Stimulated activated naive CD4-positive, alpha-beta T cell (primary cell): ENCODE measurements at places on chromosomes 4 and X.

GRCh38 chr4:154471032-154471431 is 20.6 kb downstream of the DCHS2 start:
- DNase-seq: no peak

- DNase-seq: no peak
Observed at GRCh38 chr4:107665001-107665400, 55.0 kb downstream of the PAPSS1 start.

DNA sequence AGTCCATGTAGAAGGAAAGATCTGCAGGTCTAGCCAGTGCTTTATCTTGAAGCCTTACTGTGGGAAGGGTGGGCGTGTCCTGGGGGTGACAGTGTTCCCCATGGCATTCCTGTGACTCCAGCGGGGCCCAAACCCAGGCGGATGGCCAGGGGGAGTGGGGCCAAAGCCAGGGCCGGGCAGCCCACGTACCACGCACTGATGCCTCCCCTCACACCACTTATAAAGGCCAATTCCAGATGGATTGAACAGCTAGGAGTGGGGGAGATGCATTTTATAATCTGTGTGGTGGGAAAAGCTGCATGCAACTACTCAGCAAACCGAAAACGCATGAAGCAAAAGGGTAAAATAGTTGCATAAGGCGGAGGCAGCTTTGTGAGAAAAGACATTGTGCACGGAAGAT is 36.4 kb downstream of the NELFA start:
- no peak for DNase-seq

DNA sequence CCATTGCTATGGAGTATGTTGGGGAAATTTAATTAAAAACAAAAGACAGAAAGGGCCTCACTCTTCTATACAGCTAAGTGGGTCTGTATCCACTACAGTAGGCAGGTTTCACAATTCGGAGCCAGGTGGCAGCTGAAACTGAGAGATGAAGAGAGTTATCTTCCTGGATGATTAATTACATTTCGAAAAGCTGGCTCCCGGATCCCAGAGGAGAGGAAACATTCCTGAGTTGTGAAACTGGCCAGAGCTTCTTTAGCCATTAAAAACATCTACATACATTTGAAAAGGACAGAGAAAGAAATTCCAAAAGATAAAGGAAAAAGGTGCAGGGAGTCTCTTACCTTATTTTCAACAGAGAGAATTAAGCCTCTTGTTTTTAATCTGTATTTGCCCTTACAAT is 15.5 kb upstream of the PDZD4 start:
- DNase-seq: no peak

- DNase-seq: no peak
Observed at GRCh38 chr4:61783050-61783449, 582.9 kb downstream of the ADGRL3 start.

DNA sequence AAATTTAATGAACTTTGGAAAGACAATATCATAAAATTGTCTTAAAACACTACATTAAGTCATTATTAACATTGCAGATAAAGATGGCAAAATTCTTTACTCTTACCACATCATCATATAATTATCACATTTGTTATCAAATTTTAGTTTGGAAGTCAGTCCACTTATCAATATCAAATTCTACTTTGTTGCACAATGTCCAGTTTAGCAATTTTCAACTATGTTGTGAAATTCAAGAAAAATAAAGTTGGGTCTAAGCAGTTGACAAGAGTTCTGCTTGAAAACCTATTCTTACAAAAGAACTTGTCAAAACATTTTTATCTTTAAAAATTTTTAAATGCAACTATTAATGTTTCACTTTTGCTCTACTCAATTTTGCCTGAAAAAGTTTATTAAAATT is 44.7 kb upstream of the TET2 start:
- no peak for DNase-seq

GRCh38 chr4:123891881-123892280 is 495.3 kb downstream of the SPRY1 start:
- DNase-seq: no peak

DNA sequence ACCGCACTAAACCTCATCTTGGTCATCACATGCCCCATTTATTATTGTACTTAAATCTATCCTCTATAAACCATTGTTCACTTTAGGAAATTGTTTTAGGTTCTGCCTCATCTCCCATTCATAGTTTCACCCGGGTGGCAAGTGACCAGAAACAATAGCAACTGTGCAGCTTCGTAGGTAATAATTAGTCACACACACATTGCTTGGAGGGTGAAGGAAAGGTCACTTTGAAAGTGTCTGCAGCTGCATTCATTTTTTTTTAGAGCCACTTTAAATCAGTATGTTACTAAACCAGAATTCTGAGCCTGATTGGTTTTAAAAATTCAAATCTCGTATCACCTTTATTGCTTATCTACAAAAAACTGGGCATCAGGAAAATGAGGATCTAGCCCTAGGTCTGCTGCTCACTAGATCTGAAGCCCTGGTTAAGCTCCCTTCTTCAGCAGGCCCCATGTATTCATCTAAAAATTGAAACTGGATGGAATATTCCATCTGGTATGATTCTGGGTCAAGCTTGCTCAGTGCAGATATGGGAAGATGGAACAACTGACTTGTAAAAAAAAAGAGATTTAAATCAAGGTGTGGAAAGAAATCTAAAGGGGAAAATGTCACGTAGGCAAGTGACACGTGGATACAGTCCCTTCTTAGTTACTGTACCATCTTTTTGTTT is 62.4 kb downstream of the LIMCH1 start:
- no peak for DNase-seq

DNA sequence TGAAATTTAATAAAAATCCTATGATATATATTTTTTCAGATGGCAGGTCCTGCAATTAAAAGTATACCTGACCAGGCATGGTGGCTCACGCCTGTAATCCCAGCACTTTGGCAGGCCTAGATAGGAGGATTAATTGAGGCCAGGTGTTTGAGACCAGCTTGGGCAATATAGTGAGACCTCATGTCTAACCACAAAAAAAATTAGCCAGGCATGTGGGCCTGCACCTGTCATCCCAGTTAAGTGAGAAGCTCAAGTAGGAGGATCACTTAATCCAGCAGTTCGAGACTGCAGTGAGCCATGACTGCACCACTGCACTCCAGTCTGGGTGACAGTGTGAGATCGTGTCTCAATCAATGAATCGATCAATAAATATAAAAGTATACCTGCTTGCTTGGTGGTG is 2.5 kb downstream of the OCIAD2 start:
- no peak for DNase-seq

DNA sequence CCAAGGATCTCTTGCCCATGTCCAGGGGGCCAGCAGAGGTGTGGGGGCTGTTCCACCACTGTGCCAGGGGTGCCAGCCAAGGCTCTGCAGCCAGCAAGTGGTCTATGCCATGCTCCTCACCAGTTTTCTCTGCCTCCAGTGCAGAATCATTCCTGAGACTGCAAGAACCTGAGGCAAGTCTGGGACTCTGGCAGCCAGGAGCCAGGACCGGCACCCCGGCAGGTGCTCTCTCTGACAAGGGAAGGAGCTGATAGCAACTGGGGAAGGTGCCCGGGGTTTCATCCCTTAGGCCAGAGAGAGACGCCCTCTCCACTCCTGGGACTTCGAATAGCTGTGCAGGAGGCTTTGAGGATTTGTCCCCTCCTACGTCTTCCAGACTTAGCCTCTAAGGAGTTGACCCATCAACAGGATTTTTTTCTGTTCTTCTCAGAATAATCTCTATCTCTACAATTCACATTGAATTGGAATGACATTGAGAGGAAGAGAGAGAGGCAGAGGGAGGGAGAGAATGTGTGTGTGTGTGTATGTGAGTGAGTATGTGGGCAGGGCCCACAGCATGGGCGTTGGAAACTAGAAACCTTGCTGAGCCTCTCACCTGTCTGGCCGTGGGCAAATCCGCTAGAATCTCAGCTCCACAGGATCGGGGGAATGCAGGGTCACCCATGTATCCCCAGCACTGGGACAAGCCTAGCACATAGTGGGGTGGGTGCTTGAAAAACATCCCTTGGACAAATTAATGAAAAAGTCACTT is 74.5 kb upstream of the AFAP1 start:
- DNase-seq: no peak

DNA sequence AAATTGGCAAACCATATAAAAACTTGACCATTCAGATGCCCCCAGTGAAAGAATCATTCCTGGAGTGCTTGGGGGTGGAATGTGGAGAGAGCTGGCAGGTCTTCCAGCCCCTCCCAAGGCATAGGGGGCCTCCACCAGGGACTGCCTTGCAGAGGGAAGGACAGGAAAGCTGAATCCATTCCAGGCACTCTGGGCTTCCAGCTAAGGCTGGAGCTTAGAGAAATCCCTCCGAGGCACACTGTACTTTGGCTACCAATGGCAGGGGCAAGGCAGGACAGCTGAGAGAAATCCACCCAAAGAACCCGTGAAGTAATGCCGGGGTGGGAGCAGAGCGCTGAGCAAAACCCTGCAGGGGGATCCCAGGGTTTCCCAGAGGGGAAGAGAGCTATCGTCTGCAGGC is 4.0 kb downstream of the CENPU start:
- no peak for DNase-seq

DNA sequence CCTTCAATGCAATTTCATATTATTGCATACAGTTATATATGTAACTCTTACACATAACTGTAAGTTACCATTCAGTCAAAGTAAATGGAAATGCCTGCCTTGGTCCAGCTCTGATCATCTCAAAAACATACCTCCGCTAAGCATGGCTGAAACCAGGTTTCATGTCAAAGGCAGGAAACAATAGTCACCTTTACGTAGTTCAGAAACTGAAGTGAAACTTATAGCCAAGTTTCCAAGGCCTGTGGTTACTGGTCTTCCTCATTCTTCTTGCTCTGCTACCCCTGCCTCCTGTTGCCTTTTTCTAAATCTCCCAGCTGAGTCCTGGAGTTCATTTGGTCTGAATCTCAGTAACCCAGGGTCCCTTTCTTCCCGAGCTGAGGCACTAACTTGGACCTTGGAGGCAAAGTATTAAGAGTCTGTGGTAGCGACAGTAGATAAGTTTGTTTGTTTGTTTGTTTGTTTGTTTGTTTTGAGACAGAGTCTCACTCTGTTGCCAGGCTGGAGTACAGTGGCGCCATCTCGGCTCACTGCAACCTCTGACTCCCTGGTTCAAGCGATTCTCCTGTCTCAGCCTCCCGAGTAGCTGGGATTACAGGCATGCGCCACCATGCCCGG is 30.8 kb downstream of the DAPP1 start:
- no peak for DNase-seq

DNA sequence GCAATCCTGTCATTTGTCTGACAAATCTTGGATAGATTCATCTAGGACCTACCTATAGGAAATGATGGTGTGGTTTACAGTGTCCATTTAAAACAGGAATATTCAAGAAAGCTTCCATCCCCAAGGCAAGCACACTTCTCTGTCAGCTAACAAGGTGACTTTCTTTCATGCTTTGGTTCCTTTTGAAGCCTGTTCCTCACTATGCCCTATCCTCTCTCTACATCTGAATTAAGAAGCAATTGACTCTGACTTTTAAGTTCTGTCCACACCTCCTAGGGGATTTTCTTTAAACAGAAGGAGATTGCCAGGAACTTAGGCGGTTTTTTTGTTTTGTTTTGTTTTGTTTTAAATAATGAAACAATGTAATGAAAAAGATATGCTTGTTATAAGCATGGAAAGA is 1181.4 kb upstream of the TENM3 start:
- no peak for DNase-seq

- DNase-seq: no peak
Observed at GRCh38 chr4:182853731-182854330, 63.4 kb downstream of the DCTD start.

DNA sequence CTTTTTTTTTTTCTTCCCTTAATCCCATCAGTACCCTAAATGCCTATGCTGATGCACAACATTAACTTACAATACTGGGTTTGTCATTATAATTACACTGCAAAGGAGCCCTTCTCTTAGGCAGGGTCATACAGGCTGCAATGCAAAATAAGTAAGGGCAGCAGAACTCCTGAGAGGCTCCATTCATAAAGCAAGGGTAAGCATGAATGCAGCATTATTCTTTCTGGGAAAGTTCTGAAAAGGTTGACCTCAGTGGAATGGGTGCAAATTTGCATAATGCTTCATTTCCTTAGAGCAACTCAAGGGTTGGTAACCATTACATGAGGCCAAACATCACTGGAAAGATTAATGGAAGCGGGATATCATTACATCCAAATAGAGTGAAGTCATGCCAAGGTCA is 789.2 kb downstream of the KLHL13 start:
- no peak for DNase-seq

GRCh38 chr4:13866881-13867280 is 239.4 kb upstream of the BOD1L1 start:
- DNase-seq: no peak

DNA sequence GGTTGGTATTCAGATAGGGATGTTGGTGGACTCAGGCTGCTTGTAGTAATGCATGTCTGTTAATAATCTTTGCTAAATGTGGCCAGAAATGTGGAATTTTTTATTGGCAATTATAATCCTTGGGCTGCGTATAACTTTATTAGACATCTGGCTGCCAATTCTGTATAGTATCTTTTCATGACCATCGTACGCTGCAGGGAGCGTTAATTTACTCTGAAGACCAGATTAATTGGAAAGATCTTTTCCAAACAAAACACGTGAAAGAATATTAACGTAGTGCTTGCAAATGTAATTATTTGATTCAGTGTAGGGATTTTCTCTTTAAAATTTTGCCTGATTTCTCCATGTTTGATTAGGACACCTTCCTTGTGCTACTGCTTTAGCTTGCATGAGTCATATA is 38.8 kb upstream of the FTHL17 start:
- no peak for DNase-seq

GRCh38 chrX:23879380-23880090 is 28.2 kb downstream of the APOO start:
- DNase-seq: no peak

GRCh38 chr4:140136509-140136908 is 17.5 kb downstream of the MAML3 start:
- no peak for DNase-seq

DNA sequence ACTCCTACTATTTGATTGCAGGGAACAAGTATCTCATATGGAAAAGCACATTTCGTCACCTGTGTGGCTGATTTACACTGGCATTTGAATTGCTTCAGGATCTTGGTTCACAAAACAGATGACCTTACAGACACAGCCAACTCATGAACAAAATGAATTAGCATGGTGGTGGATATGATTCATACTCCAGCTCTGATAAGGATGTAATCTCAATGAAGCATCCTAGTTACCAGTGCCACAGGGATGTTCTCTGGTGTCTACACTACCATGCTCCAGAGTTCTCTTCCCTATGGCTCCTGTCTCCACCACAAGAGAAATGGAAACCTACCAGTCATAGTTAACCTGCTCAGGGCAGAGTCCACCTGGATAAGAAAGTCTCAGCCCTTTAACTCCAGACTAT is 40.7 kb downstream of the TEC start:
- no peak for DNase-seq

DNA sequence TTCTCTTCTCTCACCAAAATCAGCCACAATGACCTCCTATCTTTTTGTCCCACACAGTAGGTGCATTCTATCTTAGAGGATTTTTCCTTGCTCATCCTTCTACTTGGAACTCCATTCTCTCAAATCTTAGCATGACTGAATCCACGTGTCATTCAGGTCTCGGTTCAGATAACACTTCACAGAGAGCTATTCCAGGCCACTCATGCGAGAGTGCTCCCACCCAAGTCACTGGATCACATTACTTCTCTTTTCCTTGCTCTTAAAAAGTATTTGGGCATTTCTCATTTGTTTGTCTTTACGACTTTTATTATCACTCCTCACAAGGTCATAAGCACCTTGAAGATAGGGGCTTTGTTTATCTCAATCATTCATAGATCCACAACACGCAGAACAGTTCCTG is 647.5 kb upstream of the TENM3 start:
- no peak for DNase-seq

- no peak for DNase-seq
Observed at GRCh38 chr4:161003418-161004057, 1160.3 kb downstream of the FSTL5 start.

- no peak for DNase-seq
Observed at GRCh38 chr4:183130328-183131155, 31.5 kb downstream of the WWC2 start.
